ENCODE measurements at places on chromosomes 2 and 18. TPM values are rescaled to one million over a fixed set of nuclear protein-coding genes. Genes with fewer than 3 reads are reported as not detected.

DNA sequence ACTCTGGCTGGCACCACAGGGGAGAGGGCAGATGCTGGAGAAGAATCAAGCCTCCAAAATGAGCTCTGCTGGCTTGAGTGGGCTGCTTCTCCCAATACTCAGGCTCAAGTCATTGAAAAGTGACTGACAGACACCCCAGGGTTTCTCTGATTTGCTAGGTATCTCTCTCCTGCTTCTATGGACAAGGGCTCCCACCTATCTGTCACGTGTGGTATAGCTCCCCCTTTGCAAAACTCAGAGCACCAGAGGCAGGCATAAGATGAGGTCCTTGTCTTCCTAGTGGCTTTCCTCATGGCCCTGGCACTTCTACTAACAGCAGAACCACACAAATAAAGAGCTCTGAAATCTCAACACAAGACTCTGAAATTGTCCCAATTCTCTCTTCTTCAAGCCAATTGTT is 105.2 kb downstream of the GALNT14 start:
- DNase-seq: no peak

GRCh38 chr2:174325373-174326160 is 9.2 kb upstream of the SP9 start:
- no peak for DNase-seq

- no peak for DNase-seq
These were observed 35.1 kb downstream of the CHN1 start for GRCh38 chr2:174970092-174970491.

- DNase-seq: no peak
These were observed 186.5 kb upstream of the KLHL29 start for GRCh38 chr2:23198316-23199114.

- DNase-seq: no peak
These were observed 157.1 kb upstream of the NCK2 start for GRCh38 chr2:105587637-105588036.

GRCh38 chr2:48715956-48716355 is 39.6 kb downstream of the LHCGR start:
- no peak for DNase-seq

DNA sequence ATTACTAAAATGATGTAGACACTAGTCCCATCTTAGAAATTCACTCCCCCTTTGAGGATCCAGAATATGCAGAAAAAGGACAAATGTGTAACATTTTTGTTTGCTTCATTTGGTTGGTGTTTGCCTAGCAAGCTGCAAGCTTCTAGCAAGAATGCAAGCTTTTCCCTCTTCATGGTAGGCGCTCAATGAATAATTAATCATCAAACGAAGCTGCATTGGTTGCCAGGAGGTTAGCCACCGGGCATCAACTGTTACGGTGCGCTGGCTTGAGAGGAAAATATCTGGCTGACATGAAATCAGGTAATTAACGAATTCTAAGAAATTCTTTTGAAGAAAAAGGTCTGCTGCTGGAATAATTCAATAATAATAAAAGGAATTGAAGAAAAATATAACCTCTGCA is 341.0 kb upstream of the KYNU start:
- DNase-seq: peak; percentile 9

DNA sequence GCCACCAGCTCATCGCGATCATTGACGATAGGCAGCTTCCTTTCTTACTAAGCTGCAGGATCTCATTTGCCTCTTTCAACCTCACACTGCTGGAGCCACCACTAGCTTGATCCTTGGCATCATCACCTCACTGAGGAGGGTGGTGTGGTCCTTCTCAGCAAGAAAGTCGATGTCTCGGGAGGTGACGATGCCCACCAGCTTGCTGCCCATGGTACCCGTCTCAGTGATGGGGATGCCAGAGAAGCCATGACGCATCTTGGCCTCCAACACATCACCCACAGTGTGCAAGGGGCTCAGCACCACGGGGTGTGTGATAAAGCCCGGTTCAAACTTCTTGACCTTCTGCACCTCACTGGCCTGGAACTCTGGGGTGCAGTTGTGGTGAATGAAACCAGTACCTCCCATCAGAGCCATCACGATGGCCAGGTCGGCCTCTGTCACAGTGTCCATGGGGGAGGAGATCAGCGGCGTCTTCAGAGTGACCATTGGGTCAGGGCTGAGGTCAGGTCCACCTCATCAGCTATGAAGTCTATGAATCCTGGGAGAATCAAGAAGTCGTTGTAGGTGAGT is 22.5 kb downstream of the CFLAR start:
- no peak for DNase-seq

GRCh38 chr18:55275039-55275901 is 312.7 kb downstream of the TCF4 start:
- DNase-seq: no peak

DNA sequence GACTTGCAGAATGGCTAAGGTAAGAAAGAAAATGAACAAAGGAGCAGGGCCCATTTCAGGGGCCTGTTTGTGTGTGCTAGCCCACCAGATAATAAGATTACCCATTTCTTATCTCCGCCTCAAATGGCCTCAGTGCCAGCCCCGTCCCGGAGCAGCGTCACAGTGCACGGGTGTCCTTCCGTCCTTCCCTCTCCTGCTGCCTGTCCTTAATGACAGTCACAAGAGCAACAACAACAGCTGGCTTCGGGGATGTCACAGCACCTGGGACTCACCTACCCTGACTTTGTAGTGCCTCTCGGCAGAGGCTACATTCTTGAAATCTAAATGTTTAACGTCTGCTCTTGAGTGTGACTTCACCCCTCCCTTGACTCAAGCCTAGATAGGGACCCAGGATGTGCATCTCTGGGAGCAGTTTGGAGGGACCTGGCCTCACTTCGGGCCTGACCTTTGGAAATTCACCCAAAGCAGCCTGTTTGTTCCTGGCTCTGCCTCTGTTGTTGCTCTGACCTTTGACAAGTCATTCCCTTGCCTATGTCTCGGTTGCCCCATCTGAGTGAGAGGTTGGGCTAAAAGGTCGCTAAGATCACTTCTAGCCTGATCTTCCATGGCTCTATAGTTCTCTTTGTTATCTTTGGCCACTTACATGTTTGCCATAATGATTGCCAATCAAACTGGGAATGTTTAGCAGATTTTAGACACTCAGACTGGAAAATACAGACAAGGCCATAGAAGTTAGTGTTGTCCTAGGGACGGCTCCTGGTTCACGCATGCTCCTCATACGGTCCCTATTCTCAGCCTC is 122.5 kb downstream of the KLHL29 start:
- DNase-seq: no peak

DNA sequence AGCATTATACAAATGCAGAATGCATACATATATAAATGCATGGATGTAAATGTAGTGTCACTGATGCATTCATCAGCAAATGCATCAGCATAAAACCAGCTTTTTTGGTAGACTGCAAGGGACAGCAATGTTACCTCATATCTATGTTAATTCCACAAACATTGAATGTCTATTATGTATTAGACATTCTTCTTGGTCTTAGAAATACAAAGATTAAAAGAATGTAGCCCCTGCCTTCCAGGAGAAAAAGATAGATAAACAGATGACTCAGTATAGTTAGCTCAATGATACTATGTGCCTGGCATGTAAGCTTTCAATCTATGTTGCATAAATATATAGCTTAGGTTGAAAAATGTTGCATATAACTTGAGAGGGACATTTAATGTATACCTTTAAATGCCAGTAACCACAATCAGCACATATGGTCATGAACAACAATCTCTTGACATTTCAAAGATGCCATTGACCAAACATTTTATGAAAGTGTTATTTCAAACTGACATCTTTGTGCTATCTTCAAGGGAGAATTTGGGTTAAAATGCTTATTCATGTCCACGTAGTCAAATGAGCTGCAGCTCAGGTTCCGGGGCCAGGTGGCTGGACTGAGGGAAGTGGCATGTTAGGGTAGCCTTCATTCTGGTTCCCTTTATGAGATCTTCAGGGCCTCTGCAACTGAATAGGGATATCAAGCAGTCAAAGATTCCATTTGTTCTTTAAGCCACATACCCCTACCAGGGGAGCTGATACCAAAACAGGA is 45.2 kb upstream of the GCG start:
- DNase-seq: no peak

GRCh38 chr18:2978661-2979106 is 34.3 kb downstream of the LPIN2 start:
- no peak for DNase-seq

GRCh38 chr2:145413261-145414030 is 893.5 kb upstream of the ZEB2 start:
- no peak for DNase-seq

- DNase-seq: no peak
These were observed 268.1 kb downstream of the PTGR3 start for GRCh38 chr18:74940856-74941255.

DNA sequence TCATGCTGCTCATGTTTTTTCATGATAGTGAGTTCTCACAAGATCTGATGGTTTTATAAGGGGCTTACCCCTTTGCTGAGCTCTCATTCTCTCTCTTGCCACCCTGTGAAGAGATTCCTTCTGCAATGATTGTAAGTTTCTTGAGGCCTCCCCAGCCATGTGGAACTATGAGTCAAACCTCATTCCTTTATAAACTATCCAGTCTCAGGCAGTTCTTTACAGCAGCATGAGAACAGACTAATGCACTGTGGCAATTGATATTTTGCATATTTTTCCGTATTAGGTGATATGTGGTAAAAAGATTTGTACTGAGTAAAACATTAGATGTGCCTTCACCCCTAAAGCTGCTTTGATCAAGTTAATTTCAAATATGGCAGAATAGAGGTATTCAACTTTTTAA is 48.8 kb downstream of the RAB27B start:
- no peak for DNase-seq

DNA sequence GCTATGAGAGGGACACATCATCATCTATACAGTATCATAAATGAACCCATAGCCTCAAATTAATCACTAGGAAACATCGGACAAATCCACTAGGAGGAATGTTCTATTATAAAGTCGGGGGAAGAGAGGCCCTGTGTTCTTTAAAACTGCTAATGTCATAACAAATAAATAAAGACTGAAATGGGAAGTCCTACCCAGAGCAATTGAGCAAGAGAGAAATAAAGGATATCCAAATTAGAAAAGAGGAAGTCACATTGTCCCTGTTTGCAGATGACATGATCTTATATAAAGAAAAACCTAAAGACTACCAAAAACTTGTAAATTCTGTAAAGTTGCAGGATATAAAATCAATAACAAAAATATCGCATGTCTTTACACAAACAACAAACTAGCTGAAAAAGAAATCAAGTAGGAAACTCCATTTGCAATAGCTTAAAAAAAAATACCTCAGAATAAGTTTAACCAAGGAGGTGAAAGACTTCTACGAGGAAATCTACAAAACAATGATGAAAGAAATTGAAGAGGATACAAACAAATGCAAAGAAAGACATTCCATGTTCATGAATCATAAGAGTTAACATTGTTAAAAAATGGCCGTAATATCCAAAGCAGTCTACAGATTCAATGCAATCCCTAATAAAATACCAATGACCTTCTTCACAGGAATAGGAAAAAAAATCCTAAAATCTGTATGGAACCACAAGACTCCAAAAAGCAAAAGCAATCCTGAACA is 30.6 kb downstream of the RTN4 start:
- DNase-seq: no peak

Gene PIKFYVE
- polyA plus RNA-seq: 20.1 TPM

Gene B3GNT7
- polyA plus RNA-seq: 4.2 TPM

Gene TSPYL6
- polyA plus RNA-seq: not detected

Gene BMP10
- not detected for polyA plus RNA-seq

Gene FIGN
- polyA plus RNA-seq: 9.3 TPM

Gene SNORC
- polyA plus RNA-seq: 4.1 TPM

All from renal pelvis (tissue), 12 donors.